ENCODE measurements at places on chromosomes 4 and X.

DNA sequence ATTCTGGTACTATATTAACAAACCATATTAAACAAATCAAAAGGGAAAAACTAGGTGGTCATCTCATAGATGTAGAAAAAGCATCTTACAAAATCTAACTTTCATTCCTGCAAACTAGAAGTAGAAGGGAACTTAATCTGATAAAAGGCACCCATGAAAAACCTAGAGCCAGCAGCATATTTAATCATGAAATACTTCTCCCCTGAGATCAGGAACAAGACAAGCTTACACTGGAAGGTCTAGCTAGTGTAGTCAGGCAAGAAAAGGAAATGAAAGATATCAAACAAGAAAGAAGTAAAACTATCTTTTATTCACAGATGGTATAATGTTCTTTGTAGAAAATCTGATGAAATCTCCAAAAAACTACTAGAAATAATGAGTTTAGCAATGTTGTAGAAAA lies 41.2 kb downstream of the ATP10D start:
- DNase-seq: no peak

GRCh38 chrX:137430984-137431475 lies 134.9 kb upstream of the ZIC3 start:
- no peak for DNase-seq

- no peak for DNase-seq
Measured at GRCh38 chr4:185232370-185232769, 23.0 kb downstream of the SNX25 start.

DNA sequence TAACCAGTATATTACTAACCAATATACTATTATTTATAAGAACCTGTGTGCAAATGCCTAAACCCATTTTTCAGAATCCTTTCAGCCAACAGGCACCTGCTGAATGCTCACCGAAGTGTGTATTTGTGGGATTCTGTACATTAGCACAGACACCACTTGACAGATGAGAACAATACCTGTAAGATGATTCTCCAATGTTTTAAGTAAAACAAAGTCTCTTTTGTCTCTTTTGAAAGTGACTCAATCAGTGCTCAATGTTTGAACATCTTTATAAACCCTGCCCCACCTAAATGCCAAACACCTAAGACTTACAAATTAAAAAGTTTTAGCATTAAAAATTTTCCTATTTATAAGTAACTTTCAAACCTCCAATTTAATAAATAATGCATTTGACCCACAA lies 763 bp downstream of the ASB9 start:
- no peak for DNase-seq

- DNase-seq: no peak
Measured at GRCh38 chrX:152810403-152810802, 20.2 kb downstream of the CETN2 start.

GRCh38 chr4:158825433-158826036 lies 56.7 kb downstream of the FNIP2 start:
- DNase-seq: no peak

DNA sequence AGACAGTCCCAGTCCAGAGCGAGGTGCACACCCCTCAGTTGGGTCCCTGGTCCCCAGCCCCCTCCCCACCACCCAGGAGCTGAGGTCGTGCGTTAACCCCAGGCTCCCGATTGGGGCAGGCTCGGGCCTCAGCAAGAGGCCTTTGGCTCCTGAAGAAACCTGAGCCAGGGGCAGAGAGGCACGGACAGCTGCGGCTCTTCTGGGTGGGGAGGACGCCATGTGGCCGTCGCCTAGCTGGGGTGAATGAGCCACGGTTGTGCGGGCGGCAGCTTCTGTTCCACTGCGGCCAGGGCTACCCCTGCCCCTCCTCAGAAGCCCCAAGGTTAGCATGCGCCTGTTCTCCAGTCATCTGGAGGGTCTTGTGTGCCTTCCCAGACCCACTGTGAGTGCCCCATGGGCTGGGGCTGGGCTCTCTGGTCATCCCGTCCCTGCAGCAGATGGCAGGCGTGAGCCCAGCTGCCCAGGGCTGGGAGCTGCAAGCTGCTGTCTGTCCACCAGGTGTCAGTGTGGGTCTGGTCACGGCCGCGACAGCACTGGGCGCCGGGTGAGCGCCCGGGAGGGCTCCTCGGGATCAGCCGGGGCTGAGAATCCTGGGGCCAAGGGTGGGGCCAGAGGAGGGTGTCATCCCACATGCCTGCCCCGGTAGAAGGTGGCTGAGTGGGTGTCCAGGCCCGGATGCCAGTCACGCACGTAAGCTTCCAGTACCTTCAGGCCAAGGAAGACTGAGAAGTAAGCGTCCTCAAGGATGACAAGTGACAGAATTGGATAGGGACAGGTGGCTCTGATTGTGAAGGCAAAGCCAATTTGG lies 21.9 kb downstream of the ATP2B3 start:
- DNase-seq: peak; percentile 68

GRCh38 chr4:8437281-8437680 lies 3.2 kb downstream of the ACOX3 start:
- no peak for DNase-seq

Measured in stimulated activated CD4-positive, alpha-beta T cell treated with anti-CD3 and anti-CD28 coated beads, Interleukin-2, amount 100 ng/mL, for 48 hours (primary cell).